MM.1S (cell line): ENCODE measurements at places on chromosomes 2 and 18.

DNA sequence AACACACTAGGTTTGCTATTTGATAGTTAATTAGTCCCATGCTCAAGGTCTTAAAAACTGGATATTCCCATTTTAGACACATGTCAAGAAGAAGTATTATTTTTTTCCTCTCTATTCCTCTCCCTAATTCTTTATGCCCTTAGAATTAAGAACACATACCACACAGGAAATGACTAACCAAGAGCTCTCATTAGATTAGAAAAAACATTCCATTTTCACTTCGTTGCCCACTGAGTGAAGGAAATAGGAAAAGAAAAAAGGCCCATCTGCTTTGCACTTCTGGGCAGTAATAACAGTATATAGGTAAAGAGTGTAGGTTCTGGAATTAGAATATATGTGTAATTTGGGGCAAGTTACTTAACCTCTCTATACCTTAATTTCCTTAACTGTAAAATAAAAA is 26.9 kb downstream of the ACADL start:
- no peak for DNase-seq

- DNase-seq, result peak; percentile 33
Measured at GRCh38 chr2:94759211-94759610, 112.0 kb upstream of the TEKT4 start.

GRCh38 chr2:176493226-176493825 is 224.1 kb downstream of the MTX2 start:
- DNase-seq, result no peak

DNA sequence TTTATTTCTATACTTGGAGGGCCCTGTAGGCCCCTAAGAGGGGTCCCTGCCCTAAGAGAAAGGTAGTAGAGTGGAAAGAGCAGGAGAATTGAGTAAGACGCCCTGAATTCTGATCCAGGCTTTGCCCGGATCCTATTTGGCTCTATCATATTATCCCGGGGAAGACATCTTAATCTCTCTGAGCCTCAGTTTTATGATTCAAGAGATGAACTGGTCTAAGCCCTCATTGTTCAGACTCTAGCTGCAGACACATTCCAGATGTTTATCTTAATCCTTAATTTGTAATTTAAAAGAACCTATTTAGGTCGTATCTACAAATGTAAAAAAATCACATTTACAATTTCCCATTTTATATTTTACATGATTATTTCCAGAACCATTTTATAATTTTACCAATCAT is 220.1 kb downstream of the AGPS start:
- no peak for DNase-seq

DNA sequence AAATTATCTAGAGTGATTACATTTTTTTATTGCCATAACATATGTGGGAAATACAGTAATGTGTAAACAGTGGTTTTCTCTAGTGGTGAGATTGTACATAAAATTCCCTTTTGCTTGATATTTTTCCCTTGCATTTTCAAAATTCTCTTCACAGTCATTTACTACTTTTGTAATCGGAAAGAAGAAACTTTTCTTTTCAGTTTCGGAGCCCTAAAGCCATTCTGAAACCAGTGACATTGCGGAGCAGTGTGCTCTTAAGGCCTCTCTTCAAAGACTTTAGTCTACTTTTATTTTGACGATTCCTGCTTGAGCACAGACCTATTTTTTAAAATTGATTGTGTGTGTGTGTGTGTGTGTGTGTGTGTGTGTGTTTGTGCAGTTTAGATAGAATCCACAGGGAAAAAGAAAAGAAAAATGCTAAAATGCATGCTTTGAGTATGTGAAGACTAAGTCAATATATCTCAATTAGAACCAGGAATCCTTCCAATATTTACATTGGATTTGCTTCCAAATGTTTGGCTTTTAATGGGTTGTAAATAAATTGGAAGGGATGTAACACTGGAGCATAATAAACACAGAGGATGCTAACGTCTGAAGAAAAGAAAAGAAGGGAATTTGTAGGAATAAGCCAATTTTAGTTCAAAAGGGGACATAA is 357.4 kb downstream of the RND3 start:
- DNase-seq, result peak; percentile 87

DNA sequence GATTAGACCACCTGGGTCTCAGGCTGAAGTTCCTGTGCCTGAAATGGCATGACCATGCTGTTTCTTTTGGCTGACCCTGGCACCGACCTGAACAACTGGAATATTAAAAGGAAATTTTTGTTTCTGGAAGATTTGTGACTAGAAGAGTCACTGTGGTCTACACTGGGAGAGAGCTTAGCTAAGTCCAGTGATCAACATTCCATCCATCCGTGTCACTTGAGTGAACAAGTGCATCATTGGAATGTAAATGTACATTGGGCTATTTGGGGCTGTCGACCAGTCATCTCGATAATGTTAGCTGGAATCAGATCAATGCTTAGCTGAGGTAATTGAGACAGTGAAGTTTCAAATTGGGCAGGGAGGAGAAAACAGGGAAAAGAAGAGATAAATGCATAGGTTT is 95.4 kb upstream of the CCDC85A start:
- no peak for DNase-seq

DNA sequence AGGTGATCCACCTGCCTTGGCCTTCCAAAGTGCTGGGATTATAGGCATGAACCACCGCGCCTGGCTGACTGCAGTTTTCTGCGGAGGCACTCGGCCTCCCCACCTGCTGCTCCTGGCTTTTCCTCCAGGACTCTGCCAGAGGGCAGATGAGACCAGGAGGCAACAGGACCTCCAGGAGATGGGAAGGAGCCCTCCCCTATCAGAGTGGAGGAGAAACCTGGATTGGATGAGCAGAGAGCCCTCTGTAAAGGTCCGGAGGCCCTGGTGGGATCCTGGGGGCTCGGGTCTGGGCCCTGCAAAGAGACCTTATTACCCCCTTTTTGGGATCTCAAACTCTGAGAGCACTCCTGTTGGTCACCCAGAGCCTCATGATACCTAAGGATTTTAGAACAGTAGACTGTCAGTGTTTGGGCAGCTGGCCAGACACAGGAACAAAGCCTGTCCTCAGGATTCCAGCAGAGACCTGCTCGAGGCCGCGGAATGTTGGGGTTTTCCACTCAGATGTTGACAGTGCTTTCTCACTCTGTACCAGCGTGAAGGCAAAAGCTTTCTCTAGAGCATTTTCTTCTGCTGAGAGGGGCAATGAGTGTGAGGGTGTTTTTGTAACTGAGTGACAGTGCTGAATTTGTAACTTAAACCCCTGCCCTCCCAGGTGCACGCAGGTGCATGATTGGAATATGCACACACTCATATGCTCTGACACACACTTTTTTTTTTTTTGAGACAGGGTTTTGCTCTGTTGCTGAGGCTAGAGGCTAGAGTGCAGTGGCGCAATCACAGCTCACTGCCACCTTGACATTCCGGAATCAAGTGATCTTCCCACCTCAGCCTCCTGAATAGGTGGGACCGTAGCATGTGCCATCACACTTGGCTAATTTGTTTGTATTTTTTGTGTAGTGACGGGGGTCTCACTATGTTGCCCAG is 48.4 kb downstream of the NPPC start:
- DNase-seq, result no peak

DNA sequence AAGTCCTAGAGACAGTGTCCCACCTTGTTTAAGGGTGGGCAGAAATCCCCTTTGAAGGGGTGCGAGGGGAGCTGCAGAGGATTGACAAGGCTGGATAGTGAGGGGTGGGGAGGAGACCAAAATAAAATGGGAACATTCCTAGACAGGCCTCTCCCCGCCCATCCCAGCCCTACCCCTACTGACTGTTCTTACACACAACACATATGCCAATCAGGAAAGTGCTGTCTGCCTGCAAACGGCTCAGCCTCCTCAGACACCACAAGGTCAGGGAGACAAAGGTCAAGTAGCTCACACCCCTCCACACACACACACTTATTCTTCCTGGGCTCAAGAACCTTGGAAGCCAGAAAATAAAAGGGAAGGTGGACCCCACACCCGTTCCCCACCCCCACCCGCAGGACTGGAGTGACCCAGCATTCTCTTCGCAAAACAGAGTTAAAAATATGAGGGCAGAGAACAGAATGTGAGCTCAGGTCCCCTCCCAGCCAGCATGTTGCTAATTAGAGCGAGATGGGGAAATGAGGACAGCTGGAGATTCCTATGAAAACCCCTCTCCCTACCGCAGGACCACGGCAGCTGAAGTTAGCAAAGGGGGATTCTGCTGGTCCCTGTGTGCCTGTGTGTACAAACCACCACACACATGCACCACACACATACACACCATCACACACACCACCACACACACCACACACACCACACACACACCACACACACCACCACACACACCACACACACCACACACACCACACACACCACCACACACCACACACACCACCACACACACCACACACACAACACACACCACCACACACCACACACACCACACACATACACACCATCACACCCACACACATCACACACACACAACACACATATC is 197.8 kb downstream of the TNS1 start:
- DNase-seq, result no peak

DNA sequence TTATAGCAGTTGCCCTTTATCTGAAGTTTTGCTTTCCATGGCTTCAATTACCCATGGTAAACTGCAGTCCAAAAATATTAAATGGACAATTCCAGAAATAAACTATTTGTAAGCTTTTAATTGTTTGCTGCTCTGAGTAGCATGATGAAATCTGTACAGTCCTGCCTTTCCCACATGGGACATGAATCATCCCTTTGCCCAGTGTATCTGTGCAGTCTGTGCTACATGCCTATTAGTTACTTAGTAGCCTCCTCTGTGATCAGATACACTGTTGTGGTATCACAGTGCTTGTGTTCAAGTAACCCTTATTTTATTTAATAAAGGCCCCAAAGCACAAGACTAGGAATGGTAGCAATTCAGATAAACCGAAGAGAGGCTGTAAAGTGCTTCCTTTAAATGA is 810.6 kb upstream of the PIK3C3 start:
- DNase-seq, result no peak

DNA sequence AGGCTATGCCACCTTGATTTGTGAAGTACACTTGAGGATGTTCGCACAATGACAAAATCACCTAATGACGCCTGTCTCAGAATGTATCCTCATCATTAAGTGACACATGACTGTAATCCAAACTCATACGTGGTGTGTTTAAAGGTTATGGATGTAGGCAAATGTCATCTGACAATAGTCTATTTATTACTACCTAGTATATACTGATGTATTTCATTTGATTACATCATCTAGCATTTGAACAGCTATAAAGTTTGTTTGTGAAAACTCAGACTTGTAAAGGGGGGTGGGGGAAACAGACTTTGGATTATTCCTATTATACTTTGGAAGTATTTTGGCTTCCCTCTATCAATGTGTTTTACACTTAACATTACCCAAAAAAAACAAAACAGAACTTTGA is 129.9 kb downstream of the TANC1 start:
- no peak for DNase-seq
